ENCODE measurements at places on chromosomes 3 and 15.

DNA sequence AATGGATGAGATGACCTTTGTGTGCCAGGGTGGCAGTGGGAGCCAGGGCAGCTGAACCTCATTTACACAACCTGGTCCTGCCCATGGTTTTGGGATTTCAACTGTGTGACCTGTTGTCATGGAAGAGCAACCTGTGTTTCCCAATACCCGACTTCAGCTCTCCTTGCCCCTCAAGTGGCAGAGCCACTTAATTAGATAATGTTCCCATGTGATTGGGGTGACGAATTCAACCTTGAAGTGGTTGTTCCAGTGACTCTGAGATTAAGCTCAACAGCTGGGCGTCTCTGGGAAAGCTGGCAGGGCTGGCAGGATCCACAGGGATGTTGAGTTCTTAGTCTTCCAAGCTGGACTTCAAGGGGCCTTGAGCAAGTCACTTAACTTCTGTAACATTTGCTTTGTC, 71.0 kb downstream of the THSD4 start:
- DNase-seq, result no peak

DNA sequence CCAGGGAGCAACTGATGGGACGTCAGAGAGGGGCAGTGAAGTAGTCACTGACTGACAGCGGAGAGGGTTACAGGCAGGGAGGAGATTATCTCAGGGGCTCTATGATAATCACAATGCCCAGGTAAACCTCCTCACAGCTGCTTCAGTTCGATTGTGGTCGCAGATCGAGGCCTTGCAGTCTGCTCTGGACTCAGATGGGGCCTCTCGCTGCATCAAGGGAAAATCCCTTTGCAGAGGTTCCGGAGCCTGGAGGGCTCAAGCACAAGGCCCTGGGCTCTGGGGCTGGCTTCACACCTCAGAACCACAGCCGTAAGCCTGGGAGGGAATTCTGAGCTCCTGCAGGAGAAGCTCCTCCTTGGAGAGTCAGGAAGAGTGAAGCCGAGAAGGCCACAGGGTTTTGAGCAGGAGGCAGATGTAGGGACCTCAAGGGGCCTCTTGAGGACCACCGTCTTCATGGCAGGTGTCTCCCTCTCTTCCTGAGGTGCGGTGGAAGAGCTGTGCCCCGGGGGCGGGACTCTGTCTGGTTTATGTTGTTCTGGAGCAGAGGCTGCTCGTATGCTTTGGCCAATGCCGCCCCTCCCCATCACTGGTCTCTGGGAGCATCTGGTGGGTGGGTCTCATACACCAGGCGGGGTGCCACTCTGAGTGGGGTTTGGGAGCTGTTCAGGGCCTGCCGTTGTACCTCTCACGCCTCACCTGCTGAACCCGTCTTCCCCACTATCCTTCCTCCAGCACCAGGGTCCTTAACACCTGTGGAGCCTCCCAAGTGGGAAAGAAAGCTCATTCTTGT, 19.5 kb upstream of the SNRPA1 start:
- DNase-seq, result no peak

DNA sequence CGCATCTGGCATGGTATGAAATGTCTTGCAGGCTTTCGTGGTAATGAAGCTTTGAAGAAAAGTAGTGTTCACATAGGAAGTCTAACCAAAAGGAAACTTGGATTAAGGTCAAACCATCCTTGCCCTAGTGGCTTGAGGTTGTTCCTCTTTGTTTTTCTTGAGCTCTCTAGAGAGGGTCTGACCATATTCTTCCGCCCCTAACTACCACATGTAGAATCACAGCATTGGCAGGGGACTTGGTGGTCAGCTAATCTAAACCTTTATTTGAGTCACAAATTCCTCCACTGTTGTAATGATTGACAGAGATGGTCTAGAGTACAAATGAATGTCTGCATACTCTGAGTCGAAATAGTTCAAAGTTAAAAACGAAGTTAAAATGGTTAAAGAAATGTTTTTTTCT, 39.1 kb upstream of the PHLDB2 start:
- DNase-seq, result no peak

DNA sequence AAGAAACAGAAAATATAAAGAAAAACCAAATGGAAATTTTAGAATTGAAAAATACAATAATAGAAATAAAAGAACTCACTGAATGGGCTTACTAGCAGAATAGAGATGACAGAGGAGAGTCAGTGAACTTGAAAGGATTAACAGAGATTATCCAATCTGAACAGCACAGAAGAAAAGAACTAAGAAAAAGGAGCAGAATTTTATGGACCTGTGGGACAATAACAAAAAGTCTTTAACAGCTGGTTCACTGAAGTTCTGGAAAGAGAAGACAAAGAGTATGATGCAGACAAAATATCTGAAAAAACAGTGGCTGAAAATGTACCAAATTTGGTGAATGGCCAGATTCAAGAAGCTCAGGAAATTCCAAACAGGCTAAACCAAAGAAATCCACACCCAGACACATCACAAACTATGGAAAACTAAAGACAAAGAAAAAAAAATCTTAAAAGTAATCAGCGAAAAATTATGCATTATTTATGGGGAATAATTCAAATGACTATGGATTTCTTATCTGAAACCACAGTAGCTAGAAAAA, 9.7 kb upstream of the GNB5 start:
- DNase-seq, result no peak

DNA sequence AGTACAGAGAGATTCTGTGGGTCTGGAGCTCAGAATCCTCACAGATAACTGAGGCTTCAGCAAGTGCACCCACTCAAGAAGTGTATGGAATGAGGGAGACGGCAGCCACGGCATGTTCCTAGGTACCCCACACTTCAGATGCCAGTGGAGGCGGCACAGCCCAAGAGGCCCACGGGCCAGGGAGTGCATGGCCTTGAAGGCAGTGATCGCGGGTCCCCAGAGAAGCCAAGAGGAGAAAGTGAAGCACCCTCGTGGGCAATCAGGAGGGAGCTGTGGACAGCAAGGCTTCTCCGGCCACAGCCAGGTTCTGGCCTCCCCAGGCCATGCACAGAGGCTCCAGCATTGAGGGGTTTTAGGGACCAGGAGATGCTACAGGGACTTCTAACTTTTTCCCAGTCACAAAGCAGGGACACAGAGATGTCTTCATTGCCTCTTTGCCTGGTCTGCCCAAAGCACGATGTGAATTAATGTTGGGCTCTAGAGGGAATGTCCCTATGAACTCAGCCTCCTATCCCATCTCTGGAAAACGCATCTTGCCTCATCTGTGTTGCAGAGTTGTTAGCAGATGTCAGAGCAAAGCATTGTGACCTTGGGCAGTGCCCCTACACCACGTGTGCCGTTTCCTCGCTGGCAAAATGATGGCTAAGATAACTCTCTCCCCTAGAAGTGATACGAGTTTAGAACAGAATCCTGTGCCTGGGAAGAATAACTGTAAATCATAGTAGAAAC, 2.6 kb upstream of the MAP6D1 start:
- no peak for DNase-seq

GRCh38 chr3:136714020-136714419, 38.2 kb downstream of the STAG1 start:
- peak; percentile 93 for DNase-seq

GRCh38 chr15:40320931-40321371, 2.5 kb upstream of the INAFM2 start:
- no peak for DNase-seq

GRCh38 chr15:63195569-63196015, 6.2 kb downstream of the RAB8B start:
- DNase-seq, result no peak

GRCh38 chr15:89371228-89372044, 36.8 kb upstream of the POLG start:
- no peak for DNase-seq

DNA sequence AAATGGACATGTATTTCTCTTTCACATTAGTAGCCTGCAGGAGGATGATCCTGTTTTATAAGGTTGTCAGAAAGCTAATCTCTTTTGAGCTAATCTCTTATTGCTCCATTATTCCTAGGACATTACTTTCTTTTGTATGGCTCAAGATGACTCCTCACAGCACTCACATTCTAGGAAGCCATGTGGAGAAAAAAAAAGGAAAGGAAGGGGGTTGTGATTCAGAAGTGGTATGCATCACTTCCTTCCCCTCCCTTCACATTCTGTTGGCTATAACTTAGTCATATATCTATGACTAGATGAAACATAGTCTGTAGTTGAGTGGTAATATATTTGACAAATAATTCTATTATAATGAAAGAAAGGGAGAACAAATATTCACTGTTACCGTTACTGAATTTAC, 168.8 kb upstream of the TTC14 start:
- DNase-seq, result no peak

All from SIG-M5 (cell line).